ENCODE measurements at places on chromosomes 3 and 15.
A peak's percentile ranks its signal among the peaks of the same experiment; 100 is the strongest.

DNA sequence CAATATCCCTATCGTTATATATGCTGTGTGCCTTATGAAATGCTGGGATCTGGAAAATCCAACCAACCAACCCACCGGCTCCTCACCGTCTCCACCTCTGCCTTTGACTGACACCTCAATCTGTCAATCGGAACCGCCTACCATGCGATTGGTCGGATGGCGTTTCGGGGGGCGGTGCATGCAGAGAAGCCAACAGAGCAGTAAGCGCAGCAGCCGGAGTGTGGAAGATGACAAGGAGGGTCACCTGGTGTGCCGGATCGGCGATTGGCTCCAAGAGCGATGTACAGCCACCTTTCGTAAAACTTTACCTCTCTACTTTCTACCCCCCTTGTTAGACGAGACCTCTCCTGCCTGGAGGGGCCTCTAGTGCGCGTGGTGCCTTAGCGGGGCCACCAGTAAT is 6.3 kb downstream of the CLK3 start:
- no peak for DNase-seq

- peak; percentile 7 for DNase-seq
These were observed 33.2 kb upstream of the RGMA start for GRCh38 chr15:93121973-93122910.

DNA sequence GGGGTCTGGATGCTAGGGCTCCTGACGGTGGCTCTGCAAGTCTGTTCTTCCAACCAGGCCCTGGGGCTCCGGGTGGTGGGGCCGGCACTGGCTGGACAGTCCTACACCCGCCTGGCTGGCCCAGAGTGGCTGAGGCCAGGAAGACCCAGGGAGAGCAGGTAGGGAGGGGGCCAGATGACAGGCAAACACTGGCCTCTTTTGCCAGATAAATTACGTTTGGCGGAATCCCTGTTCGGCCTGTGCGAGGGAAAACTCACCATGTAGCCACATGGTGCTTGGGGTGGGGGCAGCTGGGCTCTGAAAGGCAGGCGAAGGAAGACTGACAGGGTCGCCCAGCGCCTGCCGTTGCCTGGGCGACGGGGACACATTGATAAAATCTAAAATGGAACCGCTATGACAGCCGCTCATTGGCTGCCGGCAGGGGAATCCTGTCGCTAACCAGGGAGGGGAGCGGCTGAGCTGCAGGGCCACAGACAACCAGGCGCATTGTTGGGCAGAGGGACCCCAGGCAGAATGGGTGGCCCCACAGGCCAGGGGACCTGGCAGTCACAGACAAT is 30.4 kb downstream of the IQSEC1 start:
- DNase-seq = no peak

GRCh38 chr3:140863580-140864009 is 78.0 kb upstream of the SLC25A36 start:
- peak; percentile 59 for DNase-seq

DNA sequence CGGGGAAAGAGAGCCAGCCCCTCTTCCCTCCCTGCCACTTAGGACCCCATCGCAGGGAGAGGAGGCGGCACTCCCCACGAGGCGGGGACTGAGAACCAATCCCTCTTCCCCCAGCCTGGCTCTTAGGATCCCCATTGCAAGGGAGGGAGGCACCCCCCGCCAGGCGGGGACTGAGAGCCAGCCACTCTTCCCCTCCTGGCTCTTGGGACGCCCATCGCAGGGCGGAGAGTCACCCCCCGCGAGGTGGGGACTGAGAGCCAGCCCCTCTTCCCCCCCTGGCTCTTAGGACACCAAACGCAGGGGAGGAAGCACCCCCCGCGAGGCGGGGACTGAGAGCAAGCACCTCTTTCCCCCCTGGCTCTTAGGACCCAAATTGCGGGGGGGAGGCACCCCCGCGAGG is 34.2 kb upstream of the SSUH2 start:
- DNase-seq = peak; percentile 62

GRCh38 chr15:58748852-58749531 is 515 bp downstream of the ADAM10 start:
- peak; percentile 71 for DNase-seq

DNA sequence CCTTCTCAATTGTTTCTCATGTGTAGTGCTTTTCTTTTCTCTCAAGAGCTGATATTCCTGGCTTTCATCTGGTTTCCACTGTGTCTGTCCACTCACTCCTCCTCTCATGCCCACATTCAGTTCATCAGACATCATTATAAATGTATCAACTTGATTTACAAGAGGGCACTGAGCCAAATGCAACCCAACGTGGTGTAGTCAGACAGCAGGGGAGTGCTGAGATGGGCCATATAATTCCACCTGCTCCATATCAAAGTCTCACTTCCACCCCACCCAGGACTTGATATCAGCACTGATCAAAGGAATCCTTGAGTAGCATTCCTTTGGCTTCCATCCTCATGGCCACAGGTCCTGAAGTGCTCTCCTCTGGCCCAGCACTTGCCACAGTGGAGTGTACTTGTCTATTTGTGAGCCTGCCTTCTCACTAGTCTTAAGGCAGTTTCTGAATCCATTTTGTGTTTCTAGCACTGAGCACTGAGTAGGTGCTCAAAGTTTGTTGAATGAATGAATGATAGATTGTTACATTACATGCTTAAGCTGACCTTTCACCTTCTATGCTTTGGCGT is 252.8 kb downstream of the CLSTN2 start:
- no peak for DNase-seq

DNA sequence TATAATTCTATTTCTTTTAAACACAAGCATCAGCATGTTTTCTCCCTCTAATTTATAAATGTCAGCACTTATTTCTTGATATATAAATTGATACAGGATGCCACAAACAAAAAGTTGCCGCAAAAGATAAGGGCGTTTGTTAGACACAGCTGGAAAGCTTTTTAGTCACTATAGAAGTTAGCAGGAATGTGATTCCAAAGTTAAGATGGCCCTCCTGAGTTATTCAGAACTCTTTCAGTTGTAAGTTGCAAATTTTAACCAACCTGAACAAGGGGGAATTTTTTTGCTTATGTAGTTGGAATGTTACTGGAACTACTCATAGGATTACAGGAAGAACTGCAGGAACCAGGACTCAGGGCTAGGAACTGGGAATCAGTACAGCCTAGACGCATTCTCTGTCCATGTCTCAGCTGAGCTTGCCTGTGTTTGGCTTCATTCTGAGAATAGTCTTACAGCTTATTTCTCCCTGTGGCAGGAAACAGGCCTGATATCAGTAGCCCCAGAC is 166.3 kb downstream of the VGLL4 start:
- DNase-seq = peak; percentile 33

DNA sequence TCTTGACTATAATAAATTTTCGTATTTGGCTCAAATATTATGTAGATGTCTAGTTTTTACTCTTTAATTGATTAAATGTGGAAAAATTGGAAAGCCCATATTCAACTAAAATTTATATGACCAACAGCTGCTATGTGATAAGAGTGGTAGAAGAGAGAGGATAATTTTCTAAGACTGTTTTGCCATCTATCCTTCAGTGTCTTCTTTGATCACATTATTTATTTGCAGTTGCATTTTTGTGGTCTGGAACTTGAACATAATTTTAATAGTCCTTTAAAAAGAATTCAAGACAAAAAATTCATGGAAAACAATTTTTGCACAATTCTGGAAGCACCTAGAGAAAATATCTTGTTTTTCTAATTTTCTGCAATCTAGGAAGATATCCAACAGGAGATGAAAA is 213.3 kb upstream of the THBS1 start:
- no peak for DNase-seq

GRCh38 chr3:110015231-110015963 is 678.1 kb upstream of the DPPA4 start:
- DNase-seq = no peak

DNA sequence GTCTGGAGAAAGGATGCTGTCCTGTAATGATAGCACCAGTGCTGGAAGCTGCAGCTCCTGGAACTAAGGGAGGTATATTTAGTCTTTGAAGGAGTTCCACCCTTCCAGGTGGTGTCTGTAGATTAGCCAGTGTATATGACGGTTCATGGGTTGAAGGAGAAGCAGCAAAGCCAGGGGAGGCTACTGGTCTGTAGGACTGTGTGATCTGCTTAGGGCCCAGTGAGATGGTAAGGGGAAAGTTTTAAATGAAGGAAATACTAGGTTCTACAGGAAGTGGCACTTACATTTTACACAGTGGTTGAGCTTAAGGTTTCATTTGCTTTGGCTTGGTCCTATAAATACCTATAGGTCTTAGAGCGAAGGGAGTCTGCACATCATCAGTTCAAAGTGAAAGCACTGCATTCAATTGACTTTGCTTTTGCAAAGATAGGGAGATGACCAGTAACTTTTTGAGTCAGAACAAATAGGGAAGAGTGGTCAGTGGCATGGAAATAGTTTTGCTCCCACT is 5.6 kb downstream of the SLC25A38 start:
- no peak for DNase-seq

- peak; percentile 21 for DNase-seq
These were observed 37.8 kb upstream of the HCLS1 start for GRCh38 chr3:121698476-121698875.

GRCh38 chr3:112297714-112298113 is 3.7 kb upstream of the SLC9C1 start:
- DNase-seq = no peak

- DNase-seq = no peak
These were observed 8.6 kb upstream of the NME9 start for GRCh38 chr3:138338244-138338643.

DNA sequence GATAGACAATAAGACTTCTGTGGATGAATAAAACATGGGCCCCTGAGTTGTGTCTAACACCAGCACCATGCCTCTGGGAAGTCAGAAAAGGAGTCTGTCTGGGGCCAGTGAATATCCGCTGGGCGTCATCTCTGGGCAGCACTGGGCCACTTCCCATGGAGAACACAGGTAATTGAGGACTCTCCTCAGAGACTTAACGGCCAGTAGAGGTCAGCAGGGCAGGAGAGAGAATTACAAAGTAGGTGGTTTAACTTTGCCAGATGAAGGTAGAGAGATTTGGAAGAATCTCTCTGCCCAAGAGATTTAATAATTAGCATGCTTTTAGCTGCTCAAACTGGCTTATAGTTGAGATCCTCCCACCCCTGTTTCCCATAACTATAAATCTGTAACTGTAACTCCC is 65.7 kb downstream of the OCA2 start:
- no peak for DNase-seq

Measured in lung (tissue), 17 donors.